ENCODE measurements at places on chromosomes 1 and 21. TPM values are rescaled to one million over a fixed set of nuclear protein-coding genes. Genes with fewer than 3 reads are reported as not detected.

DNA sequence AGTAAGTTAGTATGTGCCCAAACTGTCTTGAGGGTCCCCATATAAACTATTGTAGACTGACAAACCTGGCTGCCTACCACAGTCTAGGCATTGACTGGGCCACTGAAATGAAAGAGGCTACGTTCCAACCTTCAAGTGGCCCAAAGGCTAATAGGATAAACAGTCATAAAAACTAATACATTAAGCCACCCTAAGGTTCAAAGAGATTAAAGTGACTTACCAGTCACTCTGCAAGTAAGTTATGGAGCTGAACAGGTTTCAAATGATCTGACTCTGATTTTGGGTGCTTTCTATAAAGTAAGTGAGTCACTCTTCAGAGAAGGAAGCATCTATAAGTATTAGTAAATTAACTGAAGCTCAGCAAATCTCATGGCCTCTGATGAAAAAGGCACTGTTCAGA lies 38.0 kb downstream of the PLPP3 start:
- no peak overlapping the region for H3K4me3 ChIP-seq
- peaks cover 1% of the 10 kb centered on the region for H3K27me3 ChIP-seq
- H3K4me1 ChIP-seq, result no peaks in the 10 kb centered on the region
- no peaks in the 10 kb centered on the region for H3K36me3 ChIP-seq

GRCh38 chr1:32937061-32937460 lies 27.5 kb downstream of the RNF19B start:
- DNase-seq, result no peak
- H3K27me3 ChIP-seq, result no peaks in the 10 kb centered on the region
- H3K4me1 ChIP-seq, result peaks cover 27% of the 10 kb centered on the region
- no peak overlapping the region for H3K4me3 ChIP-seq

Gene FALEC
- total RNA-seq, result not detected

GRCh38 chr1:219541946-219542345 lies 71.0 kb downstream of the ZC3H11B start:
- no peaks in the 10 kb centered on the region for H3K27me3 ChIP-seq
- no peaks in the 10 kb centered on the region for H3K36me3 ChIP-seq
- no peak overlapping the region for H3K27ac ChIP-seq
